Activated naive CD8-positive, alpha-beta T cell treated with anti-CD3 and anti-CD28 coated beads, Interleukin-2, amount 10 ng/mL, durations not matched to agents 7 days and 5 days (primary cell): ENCODE measurements at places on chromosomes 5 and 9. TPM values are rescaled to one million over a fixed set of nuclear protein-coding genes. Genes with fewer than 3 reads are reported as not detected.

DNA sequence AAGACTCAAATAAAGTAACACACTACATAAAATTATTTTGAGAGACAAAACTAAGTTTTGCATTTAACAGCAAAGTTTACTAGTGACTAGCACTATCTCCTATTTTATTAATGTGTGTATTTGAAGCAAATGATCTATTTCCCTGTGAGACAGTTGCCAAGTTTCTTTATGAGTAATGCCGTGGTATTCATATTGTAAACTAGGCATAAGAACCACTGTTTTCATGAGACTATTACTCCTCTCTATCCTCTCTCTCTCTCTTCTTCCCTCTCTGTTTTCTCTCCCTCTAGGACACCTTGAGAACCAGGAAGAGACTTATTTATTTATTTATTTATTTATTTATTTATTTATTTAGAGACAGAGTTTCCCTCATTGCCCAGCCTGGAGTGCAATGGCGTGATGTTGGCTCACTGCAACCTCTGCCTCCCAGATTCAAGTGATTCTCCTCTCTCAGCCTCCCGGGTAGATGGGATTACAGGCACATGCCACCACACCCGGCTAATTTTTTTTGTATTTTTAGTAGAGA lies 61.1 kb downstream of the MLANA start:
- no peak for DNase-seq
- no peaks in the 10 kb centered on the region for H3K36me3 ChIP-seq
- no peak overlapping the region for H3K27ac ChIP-seq

- no peaks in the 10 kb centered on the region for H3K27me3 ChIP-seq
- H3K4me3 ChIP-seq, result no peak overlapping the region
- H3K36me3 ChIP-seq, result no peaks in the 10 kb centered on the region
- no peak for DNase-seq
These were observed 79.1 kb downstream of the ZNF618 start for GRCh38 chr9:113955076-113955752.

GRCh38 chr9:16030528-16031185 lies 477.8 kb downstream of the CCDC171 start:
- H3K27ac ChIP-seq, result no peak overlapping the region
- peak overlapping the region; percentile 4 for H3K4me3 ChIP-seq
- peaks cover 32% of the 10 kb centered on the region for H3K27me3 ChIP-seq
- H3K36me3 ChIP-seq, result no peaks in the 10 kb centered on the region
- peaks cover 10% of the 10 kb centered on the region for H3K4me1 ChIP-seq

DNA sequence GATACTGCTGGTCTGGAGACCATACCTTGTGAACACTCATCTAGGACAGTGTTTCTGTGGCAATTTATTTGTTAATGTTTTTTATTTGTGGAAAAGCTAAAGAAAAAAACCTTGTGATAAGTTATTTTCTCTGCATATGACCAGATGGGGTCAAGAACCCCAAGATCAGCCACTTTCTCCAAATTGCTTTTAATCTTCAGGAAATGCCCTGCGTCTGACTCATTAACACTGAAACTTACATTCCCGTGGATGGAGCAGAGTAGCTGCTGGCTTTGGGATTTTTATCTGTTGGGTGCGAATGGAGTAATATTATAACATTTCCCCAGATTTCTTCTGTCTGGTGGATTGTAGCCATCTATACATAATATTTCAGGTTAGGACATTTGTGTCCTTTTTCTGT lies 444.5 kb downstream of the SH3GL2 start:
- H3K27me3 ChIP-seq, result no peaks in the 10 kb centered on the region
- no peak overlapping the region for H3K27ac ChIP-seq
- no peak for DNase-seq
- H3K36me3 ChIP-seq, result no peaks in the 10 kb centered on the region

GRCh38 chr9:111481885-111482636 lies 2.1 kb downstream of the ECPAS start:
- H3K27me3 ChIP-seq, result peaks cover 3% of the 10 kb centered on the region
- H3K27ac ChIP-seq, result peak overlapping the region; percentile 84
- peak overlapping the region; percentile 89 for H3K4me3 ChIP-seq
- peaks cover 28% of the 10 kb centered on the region for H3K4me1 ChIP-seq
- peaks cover 15% of the 10 kb centered on the region for H3K36me3 ChIP-seq
- no peak for DNase-seq

GRCh38 chr5:88679638-88680037 lies 203.3 kb downstream of the MEF2C start:
- peaks cover 20% of the 10 kb centered on the region for H3K4me1 ChIP-seq
- DNase-seq, result no peak
- H3K27me3 ChIP-seq, result peaks cover 88% of the 10 kb centered on the region
- H3K27ac ChIP-seq, result no peak overlapping the region
- H3K36me3 ChIP-seq, result no peaks in the 10 kb centered on the region
- no peak overlapping the region for H3K4me3 ChIP-seq

GRCh38 chr5:17400724-17401469 lies 97.1 kb upstream of the TAF11L2 start:
- no peaks in the 10 kb centered on the region for H3K27me3 ChIP-seq
- H3K27ac ChIP-seq, result no peak overlapping the region
- no peaks in the 10 kb centered on the region for H3K4me1 ChIP-seq
- no peak for DNase-seq
- no peaks in the 10 kb centered on the region for H3K36me3 ChIP-seq

SHC3 gene
- not detected for total RNA-seq

SLC4A9 gene
- 0.31 TPM for total RNA-seq

IL4 gene
- total RNA-seq, result not detected
